Dermis blood vessel endothelial cell (primary cell): ENCODE measurements at places on chromosomes 13 and 19. TPM values are rescaled to one million over a fixed set of nuclear protein-coding genes. Genes with fewer than 3 reads are reported as not detected.

DNA sequence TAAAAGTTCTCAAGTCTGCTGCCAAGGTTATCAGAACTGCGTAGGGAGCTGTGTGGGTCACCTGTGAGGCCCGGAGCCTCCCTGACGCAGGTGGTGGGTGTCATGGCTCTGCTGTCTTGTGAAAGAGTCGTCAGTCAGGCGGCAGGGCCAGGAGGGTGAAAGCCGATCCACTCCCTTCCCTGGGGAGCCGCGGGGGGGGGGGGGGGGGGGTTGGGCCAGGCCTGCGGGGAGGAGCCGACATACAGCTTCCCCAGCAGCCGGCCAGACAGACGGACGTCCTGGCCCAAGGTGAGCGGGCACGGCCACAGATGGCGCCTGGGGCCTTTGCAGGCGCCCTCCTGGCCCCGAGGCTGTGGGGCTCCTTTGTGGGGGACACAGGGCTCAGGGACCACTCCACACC, 12.4 kb downstream of the SBNO2 start:
- no peak for DNase-seq

DCT gene
- not detected in 2 replicates for total RNA-seq

ZNF431 gene
- 6.5 and 6.6 TPM in 2 replicates for total RNA-seq

ZNF560 gene
- total RNA-seq = 0.14 and 0.68 TPM in 2 replicates
